C1 segment of cervical spinal cord (tissue), 14 donors: ENCODE measurements at places on chromosomes 3 and 15.

- DNase-seq, result no peak
Observed at GRCh38 chr15:45677797-45678196, 43.0 kb downstream of the SQOR start.

GRCh38 chr3:50630877-50631276 lies 13.9 kb downstream of the MAPKAPK3 start:
- DNase-seq, result no peak

DNA sequence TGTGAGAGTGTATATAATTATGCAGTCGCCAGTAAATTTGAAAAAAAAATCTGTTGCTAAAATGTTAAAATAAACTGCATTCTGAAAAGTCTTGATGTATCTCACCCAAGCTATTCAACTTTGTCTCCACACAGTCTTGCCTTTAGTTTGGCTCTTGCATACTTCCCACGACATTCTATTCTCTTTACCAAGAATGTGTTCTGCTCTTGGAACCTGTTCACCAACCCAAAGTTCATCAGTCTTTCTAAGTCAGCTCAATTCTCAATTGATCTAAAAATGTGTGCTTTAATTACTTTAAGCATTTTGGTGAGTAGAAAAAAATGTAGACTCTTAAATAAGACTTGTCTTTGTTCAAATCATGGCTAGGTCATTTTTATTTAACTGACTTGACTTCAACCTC lies 657.7 kb upstream of the TBL1XR1 start:
- no peak for DNase-seq

GRCh38 chr3:35144011-35144410 lies 495.3 kb upstream of the ARPP21 start:
- no peak for DNase-seq

- DNase-seq, result no peak
Observed at GRCh38 chr3:38371541-38372213, 25.1 kb downstream of the XYLB start.

DNA sequence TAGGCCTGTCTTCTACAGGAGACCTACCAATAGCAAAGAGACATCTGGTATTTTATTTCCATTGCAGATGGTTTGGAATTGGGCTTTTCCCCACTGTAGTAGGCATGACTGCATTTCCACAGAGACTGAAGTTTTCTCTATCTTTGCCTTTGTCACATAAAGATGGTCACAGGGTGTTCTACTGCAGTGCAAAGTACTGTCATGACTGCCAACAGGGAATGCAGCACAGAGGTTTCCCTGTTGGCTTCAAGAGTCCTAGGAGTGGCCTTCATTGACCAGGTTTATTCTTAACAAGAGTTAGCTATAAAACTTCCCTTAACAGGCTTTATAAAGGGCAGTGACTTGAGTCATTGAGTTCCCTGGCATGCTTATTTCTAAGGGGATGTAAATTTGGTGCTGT lies 36.8 kb upstream of the TM4SF4 start:
- DNase-seq, result no peak
